ENCODE measurements at places on chromosomes 1 and 21. TPM values are rescaled to one million over a fixed set of nuclear protein-coding genes. Genes with fewer than 3 reads are reported as not detected.

The BATF3 gene
- 0.73 TPM for total RNA-seq

The FCMR gene
- 4.5 TPM for total RNA-seq

The POU3F1 gene
- total RNA-seq = 0.67 TPM

The UBE4B gene
- 23.7 TPM for total RNA-seq

The HSD3B2 gene
- total RNA-seq = not detected

The TFF2 gene
- total RNA-seq = not detected

The SH2D1B gene
- not detected for total RNA-seq

The YARS1 gene
- 84.3 TPM for total RNA-seq

The CRB1 gene
- total RNA-seq = not detected

The FMO1 gene
- total RNA-seq = not detected

The ACTL8 gene
- under 0.01 TPM for total RNA-seq

The NGF gene
- total RNA-seq = not detected

The ALX3 gene
- not detected for total RNA-seq

The TRIM17 gene
- total RNA-seq = 0.67 TPM

The TNFRSF8 gene
- not detected for total RNA-seq

The LDLRAP1 gene
- total RNA-seq = 21.8 TPM

The LTN1 gene
- total RNA-seq = 23.0 TPM

The C1QA gene
- total RNA-seq = not detected

The TPTE gene
- total RNA-seq = not detected

The RXFP4 gene
- not detected for total RNA-seq
